ENCODE measurements at places on chromosomes 6 and 20. TPM values are rescaled to one million over a fixed set of nuclear protein-coding genes. Genes with fewer than 3 reads are reported as not detected.

DNA sequence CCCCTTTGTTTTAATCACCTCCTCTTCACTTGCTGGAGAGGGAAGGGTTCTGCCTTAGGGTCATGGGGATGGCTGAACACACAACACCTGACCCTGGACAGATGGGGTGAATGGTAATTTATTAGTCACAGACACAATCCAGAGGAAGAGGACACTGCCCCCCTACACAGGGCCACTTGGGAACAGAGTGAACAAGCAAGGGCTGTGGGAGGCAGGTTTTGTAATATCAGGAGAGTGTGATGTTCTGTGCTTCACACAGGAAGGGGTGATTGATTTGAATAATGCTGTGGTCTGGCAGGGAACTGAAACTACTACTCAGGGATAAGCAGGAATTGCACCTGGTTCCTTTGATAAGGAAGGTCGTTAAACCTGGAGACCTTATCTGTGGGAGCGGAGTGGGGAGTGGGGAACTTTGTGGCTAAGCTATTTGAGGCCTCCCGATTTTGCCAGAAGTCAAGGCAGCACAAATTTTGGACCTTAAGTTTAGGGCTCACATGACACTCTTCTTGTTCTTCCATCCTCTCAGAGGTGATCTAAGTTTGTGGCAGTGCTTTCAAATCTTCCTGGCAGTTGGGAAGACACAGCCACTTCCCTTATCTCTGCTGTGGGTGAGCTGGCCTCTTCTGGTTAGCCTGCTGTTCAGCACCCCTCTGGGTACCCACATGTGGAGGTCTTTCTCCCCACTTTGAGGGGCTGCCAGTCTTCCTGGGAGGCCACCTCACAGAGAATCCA is 77.8 kb downstream of the CD164 start:
- ATAC-seq = no peak

TSPO2 gene
- total RNA-seq = not detected

PPP1R16B gene
- total RNA-seq = 2.3 TPM

DEFB124 gene
- not detected for total RNA-seq
